ENCODE measurements at places on chromosomes 12 and 14.
A peak's percentile ranks its signal among the peaks of the same experiment; 100 is the strongest.

GRCh38 chr12:70467918-70468733 is 102.0 kb downstream of the KCNMB4 start:
- no peak for DNase-seq

- no peak for DNase-seq
These were observed 79.7 kb downstream of the PAPOLA start for GRCh38 chr14:96581902-96582301.

DNA sequence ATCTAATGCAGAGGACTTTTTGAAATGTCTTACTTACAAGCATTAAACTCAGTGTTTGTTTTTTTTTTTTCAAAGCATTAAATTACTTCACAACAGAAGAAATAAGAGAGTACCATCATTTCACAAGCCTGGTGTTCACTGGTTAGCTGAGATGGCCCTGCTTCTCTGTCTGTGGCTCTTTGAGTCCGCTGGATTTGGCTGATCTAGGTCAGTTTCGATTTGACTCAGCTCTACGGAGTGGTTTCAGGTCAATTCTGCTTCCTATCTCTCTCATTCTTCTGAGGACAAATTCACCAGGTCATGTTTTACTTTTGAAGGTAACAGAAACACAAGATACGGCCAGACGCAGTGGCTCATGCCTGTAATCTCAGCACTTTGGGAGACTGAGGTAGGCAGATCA is 1066.1 kb downstream of the FLRT2 start:
- no peak for DNase-seq

GRCh38 chr12:76611533-76611932 is 52.0 kb upstream of the OSBPL8 start:
- no peak for DNase-seq

DNA sequence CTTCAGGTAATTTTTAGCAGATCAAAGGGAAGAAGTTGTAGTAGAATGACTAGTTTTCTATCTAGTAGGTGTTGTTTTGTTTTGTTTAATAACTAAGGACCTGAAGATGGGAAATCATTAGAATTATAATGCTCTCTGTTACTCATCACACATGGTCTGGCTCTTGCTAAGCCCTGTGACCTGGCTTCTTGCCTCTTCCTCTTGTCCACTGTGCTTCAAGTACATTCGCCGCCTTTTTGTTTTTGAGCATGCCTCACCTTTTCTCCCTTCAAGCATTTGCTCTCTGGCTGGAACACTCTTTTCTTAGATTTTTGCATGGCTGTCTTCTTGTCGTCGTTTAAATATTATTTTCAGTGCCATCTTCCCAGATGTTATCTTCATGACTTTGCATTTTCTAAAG is 47.7 kb downstream of the DAAM1 start:
- DNase-seq, result no peak

GRCh38 chr14:96895658-96896271 is 98.6 kb downstream of the VRK1 start:
- no peak for DNase-seq

DNA sequence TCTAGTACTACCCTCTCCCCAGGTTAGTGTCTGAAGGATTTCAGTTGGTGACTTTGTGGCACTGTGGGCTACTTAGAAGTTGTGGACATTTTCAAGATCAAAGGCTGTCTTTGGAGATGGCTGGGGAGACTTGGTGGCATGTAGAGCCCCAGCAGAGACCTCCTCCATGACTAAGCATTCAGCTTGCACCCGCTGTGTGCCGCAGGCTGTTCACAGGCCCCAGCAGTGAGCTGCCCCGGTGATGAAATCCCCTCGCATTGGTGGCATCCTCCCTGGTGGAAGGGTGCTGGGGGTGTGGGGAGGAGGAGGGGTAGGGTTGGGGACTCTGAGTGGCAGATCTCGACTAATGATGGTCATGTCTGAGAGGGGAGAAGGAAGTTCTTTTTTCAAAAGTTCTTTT is 173.9 kb downstream of the TSPAN9 start:
- DNase-seq, result no peak

GRCh38 chr12:68910128-68910527 is 22.8 kb downstream of the CPM start:
- DNase-seq, result no peak

GRCh38 chr14:90647473-90648005 is 168.7 kb downstream of the TTC7B start:
- DNase-seq, result no peak

- DNase-seq, result peak; percentile 77
These were observed 2.7 kb downstream of the OTX2 start for GRCh38 chr14:56807386-56808109.

GRCh38 chr12:22100958-22101748 is 55.1 kb downstream of the CMAS start:
- DNase-seq, result no peak

DNA sequence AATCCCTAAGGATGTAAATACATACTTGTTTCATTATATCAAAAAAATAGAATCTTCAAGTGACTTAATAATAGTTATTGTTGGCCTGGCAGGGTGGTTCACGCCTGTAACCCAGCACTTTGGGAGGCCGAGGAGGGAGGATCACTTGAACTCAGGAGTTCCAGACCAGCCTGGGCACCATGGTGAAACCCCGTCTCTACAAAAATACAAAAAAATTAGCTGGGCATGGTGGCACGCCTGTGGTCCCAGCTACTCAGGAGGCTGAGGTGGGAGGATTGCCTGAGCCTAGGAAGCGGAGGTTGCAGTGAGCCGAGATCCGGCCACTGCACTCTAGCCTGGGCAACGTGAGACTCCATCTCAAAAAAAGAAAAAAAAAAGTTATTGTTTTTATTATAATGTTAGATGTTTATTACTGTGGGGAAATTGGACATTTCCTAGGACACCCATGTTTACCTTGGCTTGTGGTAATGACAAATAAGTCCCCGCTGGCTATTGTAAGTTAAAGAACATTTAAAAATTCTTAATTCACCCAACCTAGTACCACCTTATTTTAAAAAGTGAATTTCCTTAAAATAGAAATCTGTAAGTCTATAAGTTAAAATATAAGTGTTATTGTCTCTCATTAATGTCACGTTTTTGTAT is 1.8 kb downstream of the USP15 start:
- no peak for DNase-seq

DNA sequence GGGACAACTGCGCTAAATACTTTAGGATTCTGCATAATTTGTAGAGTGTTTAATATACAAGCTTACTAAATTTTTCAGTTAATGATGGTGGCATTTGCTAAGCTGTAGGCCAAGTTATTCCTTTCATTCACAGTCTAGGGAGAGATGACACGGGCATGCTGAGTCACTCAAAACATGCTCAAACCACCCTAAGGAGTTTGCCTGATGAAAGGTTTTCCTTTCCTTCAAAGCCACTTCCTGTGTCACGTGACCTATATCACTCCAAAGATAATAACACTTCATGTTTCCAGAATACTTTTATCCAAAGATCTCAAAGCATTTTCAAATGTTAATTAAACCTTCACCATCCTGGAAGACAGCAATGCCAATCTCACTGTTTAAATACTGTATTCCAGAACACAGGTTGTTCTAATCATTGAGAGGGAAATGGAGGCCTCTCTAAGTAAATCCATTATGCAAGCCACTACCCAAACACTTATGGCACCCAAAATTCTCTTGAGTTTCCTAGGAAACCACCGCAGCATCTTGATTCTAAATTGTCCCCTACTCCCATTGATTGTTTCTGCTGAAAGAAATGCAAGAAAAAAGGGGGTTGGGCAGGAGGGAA is 207.0 kb upstream of the CDKN3 start:
- DNase-seq, result no peak

- DNase-seq, result peak; percentile 33
These were observed at the start of gene GPR68 for GRCh38 chr14:91244501-91244901. TSS of gene GPR68 (minus strand) at chr14:91244704. CDS start at chr14:91235050, 9,654 bp downstream.

DNA sequence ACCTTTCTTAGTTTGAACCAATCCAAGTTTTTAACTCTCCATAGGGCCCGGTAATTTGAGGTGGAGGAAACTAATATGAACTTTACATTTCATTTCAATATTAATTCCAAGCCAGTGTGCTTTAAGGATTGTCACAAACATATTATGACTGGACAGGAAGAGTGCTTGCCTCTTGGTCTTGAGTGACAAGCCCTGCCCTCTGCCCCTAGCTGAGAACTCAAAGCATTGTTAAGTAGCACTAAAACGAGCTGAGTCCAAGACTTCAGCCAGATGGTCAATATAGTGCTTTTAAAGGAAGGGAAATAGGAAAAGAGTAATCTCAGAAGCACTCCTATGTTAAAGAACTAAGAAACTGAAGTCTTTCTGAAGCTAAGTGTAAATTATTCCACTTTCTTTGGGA is 17.1 kb downstream of the TRMT5 start:
- DNase-seq, result no peak

DNA sequence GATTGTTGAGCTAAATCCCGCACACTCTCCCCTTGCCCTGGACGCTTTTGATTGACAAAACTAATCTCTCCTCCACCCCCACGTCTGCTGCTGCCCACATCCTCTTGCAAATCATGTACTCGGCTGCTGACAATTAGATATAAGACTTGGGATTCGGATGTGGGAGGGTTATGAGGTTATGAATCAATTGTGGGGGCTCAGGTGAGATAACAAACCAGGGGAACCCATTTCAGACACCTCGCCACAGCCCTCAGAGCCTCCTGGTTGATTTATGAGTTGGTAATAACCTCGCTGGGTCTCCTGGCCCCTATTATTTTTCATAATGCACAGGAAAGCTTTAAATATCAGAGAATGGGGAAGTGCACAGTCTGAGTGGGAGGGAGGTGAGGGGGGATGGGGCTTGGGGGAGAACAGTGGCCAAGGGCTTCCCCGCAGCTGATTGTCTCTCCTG is 449.9 kb downstream of the DPF3 start:
- DNase-seq, result no peak

DNA sequence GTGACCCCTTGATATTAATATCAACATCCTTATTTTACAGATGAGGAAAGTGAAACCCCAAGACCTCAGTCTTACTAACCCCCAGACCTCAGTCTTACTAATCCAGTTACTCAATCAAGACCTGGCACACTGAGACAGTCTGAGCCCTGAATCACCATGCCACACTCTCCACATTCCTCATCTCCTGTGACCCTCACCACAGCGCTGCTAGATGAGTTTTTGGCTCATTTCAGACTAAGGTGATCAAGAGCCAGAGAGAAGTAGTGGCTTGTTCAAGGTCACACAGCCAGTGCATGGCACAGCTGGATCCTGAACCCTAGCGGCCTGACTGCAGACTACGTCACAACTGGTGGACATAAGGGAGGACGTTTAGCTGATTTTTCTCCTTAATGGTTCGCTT is 579.2 kb downstream of the BCL11B start:
- DNase-seq, result no peak

DNA sequence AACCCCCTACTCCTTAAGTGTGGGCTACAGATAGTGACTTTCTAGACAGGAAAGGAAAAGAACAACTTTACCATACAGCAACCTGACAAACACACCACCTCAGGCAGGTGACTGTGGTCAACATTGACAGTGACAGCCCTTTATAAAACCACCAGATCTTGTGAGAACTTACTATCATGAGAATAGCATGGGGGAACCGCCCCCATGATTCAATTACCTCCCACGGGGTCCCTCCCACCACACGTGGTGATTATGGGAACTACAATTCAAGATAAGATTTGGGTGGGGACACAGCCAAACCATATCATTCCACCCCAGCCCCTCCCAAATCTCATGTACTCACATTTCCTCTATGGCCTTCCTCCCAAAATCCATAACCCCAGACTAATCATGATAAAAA is 16.3 kb downstream of the OR10P1 start:
- DNase-seq, result no peak

- DNase-seq, result no peak
These were observed 19.7 kb upstream of the FAM222A start for GRCh38 chr12:109693653-109694600.

- no peak for DNase-seq
These were observed 693.4 kb downstream of the VRK1 start for GRCh38 chr14:97490521-97491070.

GRCh38 chr12:124703856-124704255 is 136.4 kb upstream of the NCOR2 start:
- no peak for DNase-seq

- DNase-seq, result no peak
These were observed 11.5 kb upstream of the C14orf132 start for GRCh38 chr14:96027431-96028355.

- DNase-seq, result no peak
These were observed 8.4 kb downstream of the MTA1 start for GRCh38 chr14:105427936-105428485.

- no peak for DNase-seq
These were observed 83.7 kb downstream of the DPF3 start for GRCh38 chr14:72810201-72810600.

DNA sequence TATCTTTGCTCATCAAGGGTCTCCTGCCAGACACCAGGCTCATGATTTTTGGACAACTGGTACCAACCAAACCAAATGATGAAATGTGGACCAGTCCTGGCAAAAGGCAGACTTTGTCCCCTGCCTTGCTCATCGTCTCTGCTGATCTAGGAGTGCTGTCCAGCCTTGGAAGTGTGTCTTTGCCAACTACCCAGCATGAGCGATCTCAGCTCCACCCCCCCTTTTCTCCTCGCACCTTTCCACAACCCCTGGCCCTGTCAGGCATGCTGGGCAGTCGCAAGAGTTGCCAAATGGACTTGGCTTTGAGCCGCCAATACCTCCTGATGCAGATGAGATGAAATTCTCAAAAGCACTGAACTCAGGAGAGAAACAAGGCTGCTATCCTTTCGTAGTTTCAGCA is 174.3 kb downstream of the KCNA5 start:
- no peak for DNase-seq

DNA sequence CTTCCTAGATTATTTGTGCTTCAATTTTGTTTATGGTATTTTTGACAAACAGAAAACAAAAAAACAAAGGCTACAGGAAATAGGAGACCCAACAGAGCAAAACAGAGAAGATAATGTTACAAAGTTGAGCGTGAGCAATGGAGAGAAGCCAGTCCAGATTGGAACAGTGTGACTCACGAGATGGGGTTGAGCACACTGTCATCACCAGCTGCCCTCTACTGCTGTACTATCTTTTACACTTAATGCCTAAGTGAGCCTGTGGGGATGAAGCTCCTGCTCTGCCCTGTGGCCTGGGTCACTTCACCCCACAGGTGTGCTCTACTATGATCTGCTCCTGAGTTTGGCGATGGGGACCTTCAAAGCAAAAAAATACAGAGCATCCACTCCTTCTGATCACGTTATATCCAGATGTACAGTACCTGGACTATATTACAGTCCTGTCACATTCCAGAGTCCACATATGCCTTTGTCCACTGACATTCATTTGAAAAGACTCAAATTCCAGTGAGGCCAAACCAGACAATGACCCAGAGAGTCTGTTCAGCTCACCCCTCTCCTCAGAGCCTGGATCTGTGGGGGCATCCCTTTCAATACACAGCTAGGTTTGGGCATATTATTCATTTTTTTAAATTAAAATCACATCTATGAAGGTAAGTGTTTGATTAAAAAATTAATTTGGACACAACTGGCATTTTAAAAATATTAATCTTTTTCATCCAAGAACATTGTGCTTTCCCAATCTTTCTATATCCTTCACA is 4.4 kb downstream of the IPO8 start:
- peak; percentile 2 for DNase-seq

- DNase-seq, result no peak
These were observed 155.2 kb downstream of the LRIG3 start for GRCh38 chr12:58765076-58765475.

- no peak for DNase-seq
These were observed 2.3 kb downstream of the CDKN1B start for GRCh38 chr12:12719496-12719895.

Measured in right kidney (tissue), 9 donors.